Stimulated activated CD4-positive, alpha-beta T cell treated with anti-CD3 and anti-CD28 coated beads, Interleukin-1b, Interleukin-23, amount 100 ng/mL, for 1 hour (primary cell): ENCODE measurements at places on chromosomes 3 and 15.

DNA sequence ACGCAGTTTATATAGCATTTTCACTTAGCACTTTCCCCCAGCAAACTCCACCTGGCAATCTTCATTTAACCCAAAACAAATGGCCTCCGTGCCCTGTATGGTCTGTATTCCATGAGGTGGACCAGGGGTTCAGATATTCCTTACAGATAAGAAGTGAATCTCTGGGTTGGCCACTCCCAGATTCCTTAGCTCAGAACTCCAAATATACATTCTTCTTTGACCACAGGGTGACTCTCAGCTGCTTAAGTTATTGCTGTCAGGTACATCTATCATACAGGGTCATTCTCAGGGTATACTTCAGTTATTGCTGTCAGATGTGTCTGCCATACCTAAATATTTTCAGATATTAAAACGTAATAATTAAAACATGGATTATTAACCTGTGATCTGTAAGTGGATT lies 229.8 kb downstream of the TBL1XR1 start:
- DNase-seq, result no peak

- no peak for DNase-seq
Measured at GRCh38 chr3:54870423-54870822, 57.4 kb downstream of the LRTM1 start.

- DNase-seq, result no peak
Measured at GRCh38 chr15:92797168-92798052, 102.7 kb upstream of the CHD2 start.

DNA sequence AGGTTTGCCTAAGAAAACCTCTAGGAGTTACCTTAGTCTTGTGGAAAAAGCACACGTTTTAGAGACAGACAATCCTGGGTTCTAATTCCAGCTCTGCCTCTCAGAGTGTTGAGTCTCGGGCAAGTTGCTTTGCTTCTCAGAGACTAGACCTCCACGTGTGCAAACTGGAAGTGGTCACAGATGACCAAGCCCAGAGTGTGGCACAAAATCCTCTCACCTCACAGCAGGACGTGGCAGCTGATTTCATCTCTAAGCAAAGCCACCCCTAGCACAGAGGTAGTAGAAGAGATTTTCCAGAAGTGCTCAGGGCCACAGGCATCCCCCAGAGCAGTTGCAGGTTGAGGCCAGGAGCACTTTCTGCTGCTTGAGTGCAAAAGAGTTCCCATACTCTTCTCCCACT lies 79.2 kb downstream of the CD47 start:
- no peak for DNase-seq

GRCh38 chr15:38335116-38335515 lies 82.5 kb downstream of the SPRED1 start:
- no peak for DNase-seq

- no peak for DNase-seq
Measured at GRCh38 chr3:52090933-52091468, 34.6 kb upstream of the DUSP7 start.

DNA sequence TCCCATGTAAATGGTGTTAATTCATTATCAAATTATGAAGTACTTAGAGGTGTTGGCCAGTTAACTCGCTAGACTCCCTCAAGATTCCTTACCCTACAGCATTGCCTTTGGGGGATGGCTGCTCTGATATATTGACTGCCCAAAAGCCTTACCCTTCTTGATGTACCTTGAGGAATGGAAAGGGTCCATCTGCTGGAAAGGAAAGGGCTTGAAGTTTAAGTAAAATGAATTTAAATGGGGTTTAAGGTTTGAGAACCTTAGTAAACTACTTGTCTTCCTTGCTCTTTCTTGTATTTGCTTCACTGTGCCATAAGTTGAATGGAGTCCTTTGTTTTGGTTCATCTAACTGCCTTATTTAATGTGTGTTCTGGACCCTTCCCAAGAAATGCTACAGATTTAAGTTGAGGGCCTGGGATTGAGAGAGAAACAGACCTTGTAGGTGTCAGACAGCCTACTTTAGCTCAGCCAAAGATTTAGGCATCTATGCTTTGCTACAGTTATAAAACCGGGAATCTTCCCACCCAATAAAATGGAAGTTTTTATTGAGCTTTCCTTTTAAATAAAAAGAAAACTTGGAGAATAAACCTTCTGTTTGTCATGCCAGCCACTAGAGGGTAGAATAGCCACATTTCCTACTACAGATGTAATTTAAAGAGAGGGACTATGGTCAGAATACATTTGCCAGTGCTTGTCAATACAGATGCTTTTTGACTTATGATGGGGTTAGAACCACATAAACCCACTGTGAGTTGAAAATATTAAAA lies 25.3 kb downstream of the CMSS1 start:
- DNase-seq, result no peak

GRCh38 chr3:11706604-11707003 lies 62.9 kb upstream of the VGLL4 start:
- DNase-seq, result no peak

DNA sequence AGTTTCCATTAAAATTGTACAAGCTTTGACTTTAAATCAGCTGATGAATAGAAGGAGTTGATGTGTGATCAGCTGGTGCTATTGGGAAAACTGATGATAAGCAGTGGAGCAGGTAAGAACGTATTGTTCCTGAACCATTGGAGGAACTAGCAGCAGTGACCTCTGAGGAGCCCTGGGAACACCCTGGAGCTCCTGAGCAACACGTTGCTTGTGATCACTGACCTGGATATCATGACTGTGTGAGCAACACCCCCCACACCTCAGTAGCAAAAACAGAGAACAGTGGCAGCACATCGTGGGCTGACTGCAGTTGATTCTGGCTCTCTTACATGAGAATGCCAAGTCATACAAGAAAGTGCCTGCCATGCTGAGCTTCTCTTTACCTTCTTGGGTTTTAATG lies 72.9 kb downstream of the BLM start:
- DNase-seq, result no peak
